ENCODE measurements at places on chromosomes 7 and 10.

- DNase-seq = no peak
These were observed 81.4 kb upstream of the PPP2R2D start for GRCh38 chr10:131819241-131820072.

GRCh38 chr7:84490661-84491060 is 296.1 kb upstream of the SEMA3A start:
- peak; percentile 58 for DNase-seq

DNA sequence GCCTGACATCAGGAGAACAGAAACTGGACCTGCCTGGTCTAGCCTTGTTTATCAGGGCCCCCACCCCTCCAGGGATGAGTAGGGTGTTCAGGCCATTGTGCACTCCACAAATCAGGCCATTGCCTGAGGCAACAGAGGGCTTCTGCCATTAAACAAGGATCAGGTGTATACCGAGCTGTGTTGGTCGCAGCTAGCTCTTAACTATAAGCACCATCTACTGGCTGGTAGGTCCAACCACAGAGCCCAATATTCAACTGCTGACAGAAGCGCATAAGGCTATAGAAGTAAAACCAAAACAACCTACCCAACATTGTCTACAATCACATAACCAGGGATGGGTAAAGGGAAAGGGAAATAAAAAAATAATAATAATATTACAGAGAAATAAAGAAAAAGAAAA is 451.7 kb upstream of the TEX47 start:
- DNase-seq = no peak

GRCh38 chr10:1646332-1646731 is 91.0 kb downstream of the ADARB2 start:
- no peak for DNase-seq

GRCh38 chr10:128557149-128557710 is 431.0 kb upstream of the MKI67 start:
- DNase-seq = no peak

GRCh38 chr7:149871576-149871975 is 2.2 kb upstream of the ATP6V0E2 start:
- DNase-seq = no peak

DNA sequence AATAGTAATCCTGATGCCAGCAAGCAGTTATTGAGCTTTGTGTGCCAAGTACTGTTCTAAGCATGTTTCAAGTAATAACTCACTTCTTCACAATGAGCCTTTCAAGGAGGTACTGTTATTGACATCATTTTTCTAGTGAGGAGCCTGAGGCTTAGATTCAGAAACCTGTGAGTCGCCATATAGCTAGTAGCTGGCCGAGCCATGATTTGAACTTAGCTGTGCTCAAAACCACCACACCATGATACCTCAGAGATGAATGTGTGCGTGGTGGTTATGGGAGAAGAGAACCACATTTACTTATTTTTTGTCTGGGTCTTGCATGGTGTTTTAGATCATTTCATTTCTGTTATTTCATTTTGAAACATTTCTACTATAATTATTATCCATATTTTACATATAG is 578.9 kb downstream of the AUTS2 start:
- no peak for DNase-seq

- no peak for DNase-seq
These were observed 53.0 kb downstream of the SPOCK2 start for GRCh38 chr10:72035252-72035887.

GRCh38 chr10:102580230-102580629 is 64.0 kb upstream of the TRIM8 start:
- DNase-seq = no peak

GRCh38 chr10:16986406-16987205 is 143.0 kb downstream of the CUBN start:
- DNase-seq = no peak

GRCh38 chr10:82529062-82529461 is 654.1 kb downstream of the NRG3 start:
- no peak for DNase-seq

- DNase-seq = no peak
These were observed 256.0 kb downstream of the TRIL start for GRCh38 chr7:28702171-28702570.

DNA sequence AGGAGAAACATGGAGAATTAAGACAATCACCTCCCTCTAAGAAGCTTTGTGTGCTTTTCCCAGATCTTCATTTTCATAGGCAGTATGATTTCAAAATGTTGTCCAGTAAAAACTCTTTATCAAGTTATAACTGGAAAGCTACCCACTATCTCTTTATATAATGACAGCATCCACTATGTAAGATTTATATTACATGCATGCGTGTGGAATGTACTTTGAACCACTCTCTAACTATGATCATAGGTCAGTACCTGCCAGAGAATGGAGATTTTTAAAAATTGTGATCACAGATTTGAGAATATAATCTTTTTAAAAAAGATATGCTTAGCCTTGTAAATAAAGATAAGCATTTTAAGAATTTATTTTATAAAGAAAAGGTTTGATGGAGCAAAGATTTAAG is 17.9 kb downstream of the PAPSS2 start:
- DNase-seq = no peak

GRCh38 chr7:115230882-115231571 is 309.1 kb downstream of the MDFIC start:
- DNase-seq = peak; percentile 94

GRCh38 chr7:122886357-122887081 is at the start of gene CADPS2:
Gene CADPS2, minus strand, starts transcription at chr7:122886460. Its CDS starts 123 bp downstream, at chr7:122886337.
- peak; percentile 49 for DNase-seq

DNA sequence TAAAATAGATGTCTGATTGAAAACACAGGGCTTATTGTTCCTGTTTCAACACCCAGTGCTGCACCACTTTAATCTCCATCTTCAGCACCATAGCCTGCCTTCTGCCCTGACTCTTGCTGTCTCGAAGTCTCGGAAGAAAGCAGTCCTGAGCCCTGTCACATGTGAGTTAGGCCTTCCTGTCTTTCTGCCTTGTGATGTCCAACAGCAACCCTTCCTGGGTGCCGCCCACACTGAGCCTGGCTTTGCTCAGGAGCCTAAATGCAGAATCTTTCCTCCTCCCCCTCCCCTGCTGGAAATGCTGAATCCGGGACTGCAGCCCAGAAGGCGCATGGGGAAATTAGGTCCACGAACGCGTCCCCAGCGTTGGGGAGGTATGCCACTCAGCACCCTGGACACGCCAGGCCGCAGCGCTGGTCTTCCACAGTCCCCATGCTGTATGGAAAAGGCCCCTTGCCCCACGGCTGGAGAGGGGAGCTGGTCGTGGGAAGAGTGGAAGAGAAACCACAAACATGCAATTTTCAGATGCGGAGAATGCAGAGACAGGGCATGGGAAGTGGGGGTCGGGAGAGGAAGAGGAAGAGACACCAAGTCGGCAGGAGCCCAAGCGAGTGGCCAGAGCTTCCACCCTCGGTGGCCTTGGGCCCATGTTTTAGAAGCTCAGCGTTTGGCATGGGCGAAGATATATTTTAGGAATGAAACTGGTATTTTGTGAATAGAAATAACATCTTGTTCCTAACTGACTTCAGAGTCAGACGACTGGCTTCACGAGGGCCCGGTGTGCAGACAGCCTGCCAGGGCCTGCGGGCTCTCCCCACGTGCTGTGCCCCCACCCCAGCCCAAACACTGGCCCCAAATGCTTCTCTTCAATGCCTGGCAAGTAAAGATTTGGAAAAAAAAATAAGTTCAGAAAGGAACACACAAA is 656.1 kb upstream of the FOXK1 start:
- no peak for DNase-seq

Data from fibroblast of the conjunctiva (primary cell).